Eye (tissue), 1 donor: ENCODE measurements at places on chromosomes 3 and 15.

GRCh38 chr3:39407259-39407629 lies 724 bp downstream of the RPSA start:
- no peak for DNase-seq

- DNase-seq = no peak
Measured at GRCh38 chr3:111882194-111882593, 23.1 kb downstream of the PHLDB2 start.

DNA sequence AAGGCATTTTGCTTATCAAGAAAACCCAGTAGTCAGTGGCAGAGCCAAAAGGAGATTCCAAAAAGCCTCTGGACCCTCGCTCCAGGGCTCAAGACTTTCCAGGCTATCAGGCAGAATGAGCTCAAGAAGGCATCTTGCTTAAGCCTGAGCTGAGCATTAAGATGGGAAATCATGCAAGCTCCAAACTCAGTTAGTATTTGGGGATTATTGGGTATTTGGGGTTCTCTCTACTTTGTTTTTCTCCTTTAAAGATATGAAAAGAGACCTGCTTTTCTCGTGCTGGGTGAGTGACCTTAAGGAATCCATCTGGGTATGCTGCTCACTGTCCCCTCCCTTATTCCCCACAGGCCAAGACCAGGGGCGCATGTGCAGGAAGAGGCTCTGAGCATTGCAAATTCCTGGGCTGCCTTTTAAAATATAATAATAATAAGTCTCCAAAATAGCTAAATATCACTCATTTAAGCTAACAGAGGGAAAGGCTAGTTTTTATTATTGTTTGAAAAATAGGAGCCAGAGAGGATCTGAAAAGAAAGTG lies 75.4 kb upstream of the HACD2 start:
- peak; percentile 56 for DNase-seq

- no peak for DNase-seq
Measured at GRCh38 chr3:172987273-172987672, 153.8 kb downstream of the SPATA16 start.

GRCh38 chr3:190746986-190747385 lies 115.5 kb downstream of the GMNC start:
- no peak for DNase-seq

GRCh38 chr15:68843425-68844311 lies 23.0 kb upstream of the ANP32A start:
- DNase-seq = peak; percentile 75

DNA sequence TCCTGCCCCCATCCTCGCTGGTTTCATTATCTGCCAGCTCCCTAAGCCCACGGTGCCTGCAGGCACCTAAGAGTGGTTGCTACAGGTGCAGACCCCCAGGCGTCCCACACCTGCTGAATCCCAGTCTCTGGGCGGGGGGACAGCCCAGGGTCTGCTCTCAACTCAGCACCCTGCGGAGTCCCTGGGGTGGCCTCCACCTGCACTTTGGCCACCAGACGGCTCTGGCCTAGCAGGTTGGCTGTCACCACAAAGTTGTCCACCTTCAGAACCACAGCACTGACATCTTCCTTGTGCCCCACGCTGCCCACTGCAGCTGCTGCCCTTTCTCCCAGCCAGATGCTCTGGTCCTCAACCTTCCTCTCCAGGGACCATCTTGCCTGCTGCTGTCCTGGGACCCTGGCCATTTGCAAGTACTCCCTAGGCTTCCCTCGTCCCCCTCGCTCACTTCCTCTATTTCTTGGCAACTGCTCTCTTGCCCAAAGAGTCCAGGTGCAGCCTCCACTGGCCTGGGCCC lies 34.9 kb upstream of the SNRPA1 start:
- DNase-seq = no peak

- no peak for DNase-seq
Measured at GRCh38 chr15:100940767-100941379, 21.7 kb downstream of the LRRK1 start.

DNA sequence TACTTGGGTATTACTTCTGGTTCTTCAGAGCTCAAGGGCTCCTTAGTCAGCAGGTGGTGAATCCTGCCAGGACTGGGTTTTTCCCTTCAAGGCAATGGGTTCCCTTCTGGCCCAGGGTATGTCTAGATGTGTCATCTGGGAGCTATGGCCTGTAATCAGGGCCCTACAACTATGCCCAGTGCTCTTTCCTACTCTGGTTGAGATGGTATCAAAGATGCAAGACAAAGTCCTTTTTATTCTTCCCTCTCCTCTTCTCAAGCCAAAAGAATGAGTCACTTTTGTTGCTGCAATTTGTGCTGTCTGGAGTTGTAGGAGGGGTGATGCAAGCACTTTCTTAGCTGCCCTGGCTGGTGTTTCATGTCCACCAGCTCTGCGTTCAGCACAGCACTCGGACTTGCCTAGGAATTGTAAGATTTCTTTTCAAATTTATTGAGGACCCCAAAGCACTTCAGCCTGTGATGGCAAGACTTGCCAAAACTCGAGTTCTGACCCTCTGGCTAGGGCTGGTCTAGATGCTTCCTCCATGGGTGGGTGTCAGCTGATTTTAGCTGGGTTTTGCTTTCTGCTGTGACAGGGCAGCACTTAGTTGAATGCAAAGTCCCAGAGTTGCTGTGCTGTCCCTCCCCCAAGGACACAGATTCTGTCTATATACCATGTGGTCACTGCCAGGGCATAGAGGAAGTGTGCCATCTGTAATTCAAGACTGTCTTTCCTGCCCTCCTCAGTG lies 129.2 kb upstream of the CBLB start:
- DNase-seq = no peak

DNA sequence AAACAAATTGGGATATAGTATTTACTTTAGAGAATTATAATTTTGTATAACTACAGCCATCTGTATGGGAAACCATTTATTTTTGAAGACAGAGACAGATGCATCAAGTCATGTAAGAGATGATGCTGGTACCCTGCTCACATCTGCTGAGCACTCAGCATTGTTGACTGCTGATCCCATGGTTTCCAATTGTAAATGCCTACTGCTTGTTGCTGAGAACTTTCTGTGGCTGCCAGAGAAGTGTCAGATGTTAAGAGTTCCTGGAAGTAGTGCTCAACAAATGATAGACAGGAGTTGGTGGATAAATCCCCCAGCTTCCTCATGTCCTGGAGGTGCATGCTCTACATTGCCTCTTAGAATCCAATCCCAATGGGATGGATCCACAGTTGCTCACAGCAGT lies 167.1 kb downstream of the OXSM start:
- DNase-seq = no peak

DNA sequence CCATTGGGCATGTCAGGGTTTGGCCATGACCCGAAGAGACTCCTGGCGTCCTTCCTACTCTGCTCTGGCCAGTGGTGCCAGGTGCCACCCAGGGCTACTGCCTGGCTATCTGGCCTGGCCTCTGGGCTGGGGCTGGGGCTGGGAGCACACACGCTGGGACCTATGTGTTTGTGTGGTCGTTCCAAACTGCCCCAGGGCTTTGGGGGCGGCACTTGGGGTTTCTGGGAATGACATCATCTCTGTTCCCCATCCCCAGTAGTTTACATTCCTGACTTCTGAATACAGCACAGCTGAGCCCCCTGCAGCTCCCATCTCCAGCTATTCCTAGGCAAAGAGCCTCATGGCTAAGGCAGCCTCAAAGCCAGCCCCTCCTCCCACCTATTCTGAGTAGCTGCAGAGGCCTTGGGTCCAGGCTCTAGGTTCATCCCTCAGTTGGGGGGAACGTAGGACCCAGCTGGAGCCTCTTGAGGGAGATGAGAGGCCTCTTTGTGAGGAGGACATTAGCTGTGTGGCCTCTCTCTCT lies 24.3 kb downstream of the PLEKHO2 start:
- DNase-seq = peak; percentile 44

- DNase-seq = no peak
Measured at GRCh38 chr3:20375302-20375701, 189.3 kb upstream of the SGO1 start.

DNA sequence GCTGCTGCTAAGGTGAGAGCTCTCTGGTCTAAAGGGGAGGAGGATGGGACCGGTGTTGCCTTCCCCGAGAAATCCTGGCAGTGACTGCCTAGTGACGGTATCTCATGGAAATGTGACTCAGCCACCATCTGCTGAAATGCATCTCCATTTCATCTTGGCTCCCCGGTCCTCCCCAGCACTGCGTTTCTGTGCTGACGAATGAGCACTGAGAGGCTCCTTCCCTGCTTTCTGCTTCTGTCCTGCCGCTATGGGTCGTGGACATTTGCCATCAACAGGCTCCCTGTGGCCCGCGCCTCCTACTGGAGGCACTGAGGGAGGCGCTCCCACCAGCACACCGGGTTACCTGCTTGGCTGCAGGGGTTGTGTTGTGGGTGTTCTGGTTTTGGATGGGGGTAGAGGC lies 13.5 kb upstream of the SEC13 start:
- no peak for DNase-seq

- DNase-seq = no peak
Measured at GRCh38 chr3:142354076-142354475, 93.8 kb downstream of the XRN1 start.

- no peak for DNase-seq
Measured at GRCh38 chr3:152416808-152417580, 148.3 kb downstream of the MBNL1 start.

- DNase-seq = peak; percentile 54
Measured at GRCh38 chr3:123447749-123448517, 957 bp downstream of the ADCY5 start.

DNA sequence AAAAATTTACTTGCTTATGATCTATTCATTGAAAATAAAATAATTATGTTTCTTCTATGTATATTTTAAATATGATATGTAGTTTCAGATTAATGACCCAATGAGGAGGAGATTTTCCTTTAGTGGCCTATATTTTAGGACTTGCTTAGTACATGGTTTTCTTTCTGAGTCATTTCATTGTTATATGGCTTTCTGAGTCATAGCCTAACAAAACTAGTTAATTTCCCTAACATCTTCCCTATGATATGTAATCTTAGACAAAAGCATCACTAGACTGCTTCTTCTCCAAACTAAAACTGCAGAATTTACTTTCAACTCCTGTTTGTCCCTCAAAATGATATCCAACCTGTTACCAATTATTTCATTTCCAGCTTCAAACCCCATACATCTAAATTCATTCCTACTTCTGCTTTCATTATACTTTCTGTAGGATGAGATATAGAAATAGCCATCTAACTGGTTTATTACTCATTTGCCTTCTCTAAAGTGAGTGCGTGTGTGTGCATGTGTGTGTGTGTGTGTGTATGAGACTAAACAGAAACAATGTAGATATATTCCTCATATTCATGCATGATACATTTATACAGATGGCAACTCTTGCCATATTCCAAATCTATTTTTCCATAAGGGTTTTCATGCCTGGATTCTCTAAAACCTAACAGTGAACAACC lies 915.0 kb upstream of the GBE1 start:
- DNase-seq = no peak

- DNase-seq = no peak
Measured at GRCh38 chr15:78761891-78762385, 49.3 kb downstream of the ADAMTS7 start.

DNA sequence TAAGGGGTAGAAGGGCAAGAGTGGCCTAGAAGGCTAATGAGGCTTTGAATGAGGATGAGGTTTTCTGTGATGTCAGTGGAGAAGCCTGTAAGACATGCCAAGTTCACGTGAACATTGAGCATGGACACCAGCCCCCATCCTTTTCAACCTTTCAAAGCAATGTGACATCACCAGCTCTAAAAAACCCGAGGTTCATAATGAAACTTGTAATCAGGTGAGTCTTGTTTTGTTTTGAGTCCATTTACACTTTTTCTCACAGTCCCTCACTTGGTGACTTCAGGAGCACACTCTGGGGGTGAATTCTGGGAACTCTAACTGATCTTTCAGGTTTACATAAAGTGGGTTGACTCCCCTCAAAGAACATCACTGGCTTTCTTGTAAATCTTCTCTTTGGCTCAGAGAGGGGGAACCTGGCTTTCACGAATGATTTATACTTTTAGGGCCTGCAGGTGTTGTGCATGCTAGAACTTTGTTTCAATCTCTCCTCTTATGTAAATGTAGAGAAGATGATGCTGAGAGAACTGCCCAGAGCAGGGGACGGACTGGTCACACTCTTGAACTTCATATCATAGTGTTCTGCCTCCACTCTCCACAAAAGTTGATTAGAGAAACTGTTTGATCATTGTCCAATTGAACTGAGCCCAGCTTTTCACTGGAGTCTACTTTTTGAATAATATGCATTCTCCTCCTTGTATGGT lies 224.7 kb upstream of the SATB1 start:
- DNase-seq = no peak

- DNase-seq = no peak
Measured at GRCh38 chr3:104362319-104362718, 1004.4 kb upstream of the ALCAM start.

GRCh38 chr3:95923496-95924210 lies 890.7 kb upstream of the EPHA6 start:
- DNase-seq = no peak

GRCh38 chr3:188370081-188370830 lies 216.3 kb downstream of the LPP start:
- no peak for DNase-seq

DNA sequence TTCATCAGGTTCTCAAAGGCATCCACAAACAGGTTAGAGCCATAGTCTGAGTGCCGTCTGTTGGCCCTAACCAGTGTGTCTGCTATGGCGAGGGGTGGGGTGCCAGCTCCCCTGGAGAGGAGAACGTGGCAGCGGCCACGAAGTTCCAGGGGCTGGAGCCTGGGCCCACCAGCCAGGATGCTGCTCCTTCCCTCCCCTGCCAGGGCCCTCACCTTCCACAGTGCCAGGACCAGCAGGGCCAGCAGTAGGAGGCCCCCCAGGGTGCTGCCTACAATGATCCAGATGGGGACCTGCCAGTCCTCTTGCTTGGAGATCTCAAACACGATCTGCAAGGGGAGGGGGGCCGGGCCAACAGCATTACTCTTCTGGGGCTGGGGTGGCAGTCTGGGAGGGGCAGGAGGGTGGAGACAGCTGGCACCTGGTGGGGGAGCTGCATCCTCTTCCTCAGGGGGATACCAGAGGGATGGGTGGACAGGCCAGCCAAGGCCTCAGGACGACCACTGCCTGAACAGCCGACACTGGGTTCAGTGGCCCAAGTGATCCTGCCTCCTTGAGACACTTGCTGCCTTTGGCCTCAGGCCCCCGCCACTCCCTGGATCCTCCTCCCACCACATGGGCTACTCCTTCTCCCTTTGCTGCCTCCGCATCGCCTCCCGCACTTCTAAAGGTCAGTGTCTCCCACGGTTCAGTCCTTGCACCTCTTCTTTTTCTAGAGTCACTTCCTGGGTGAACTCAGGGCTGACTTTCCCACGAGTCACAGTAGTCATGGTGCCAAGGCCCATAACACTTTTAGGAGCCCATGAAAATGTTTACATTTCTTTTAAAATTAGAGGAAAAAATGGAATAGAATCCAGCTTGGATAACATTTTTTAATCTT lies 26.3 kb downstream of the FEM1B start:
- no peak for DNase-seq

DNA sequence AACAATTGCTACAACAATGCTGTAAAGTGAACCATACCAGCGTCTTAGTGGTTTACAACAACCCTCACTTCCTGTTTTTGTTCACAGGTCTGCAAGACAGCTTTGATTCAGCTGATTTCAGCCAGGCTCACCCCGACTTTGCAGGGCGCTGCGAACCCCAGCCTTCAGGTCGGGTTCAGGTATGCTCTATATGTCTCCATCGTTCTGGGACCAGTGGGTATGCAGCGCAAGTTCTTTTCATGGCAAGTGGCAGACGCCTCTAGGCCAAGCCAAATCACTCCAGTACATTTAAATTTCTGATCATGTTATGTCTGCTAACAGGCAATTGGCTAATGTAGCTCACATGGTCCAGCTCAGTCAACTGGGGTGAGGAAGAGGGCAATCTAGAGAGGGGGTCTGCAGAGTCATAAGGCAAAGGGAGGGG lies 52.4 kb upstream of the RGMA start:
- DNase-seq = no peak

GRCh38 chr3:72369681-72370080 lies 478.6 kb downstream of the SHQ1 start:
- DNase-seq = no peak

GRCh38 chr15:25582886-25583285 lies 144.1 kb upstream of the UBE3A start:
- no peak for DNase-seq
